CD4-positive, alpha-beta T cell (primary cell): ENCODE measurements at places on chromosomes 6 and 20.

DNA sequence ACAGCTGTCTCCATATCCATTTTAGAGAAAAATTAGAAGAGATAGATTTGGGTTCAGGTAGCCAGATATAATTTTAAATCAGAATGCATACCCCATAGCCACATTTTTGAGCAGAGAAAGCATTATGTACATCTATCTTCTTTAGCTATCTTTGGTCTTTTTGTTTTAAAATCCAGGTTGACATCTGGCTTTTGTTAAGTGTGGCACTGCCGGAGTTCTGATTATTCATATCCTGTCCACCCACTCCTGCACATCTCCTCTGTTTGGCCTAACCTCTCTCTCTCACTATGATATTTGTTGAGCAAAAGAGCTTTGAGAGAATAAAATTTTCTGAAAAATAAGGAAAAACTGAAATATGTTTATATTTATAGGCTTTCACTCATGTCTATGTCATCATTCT lies 189.7 kb downstream of the PACRG start:
- no peak overlapping the region for H3K27ac ChIP-seq
- no peaks in the 10 kb centered on the region for H3K36me3 ChIP-seq
- no peak for DNase-seq
- H3K27me3 ChIP-seq: no peaks in the 10 kb centered on the region

DNA sequence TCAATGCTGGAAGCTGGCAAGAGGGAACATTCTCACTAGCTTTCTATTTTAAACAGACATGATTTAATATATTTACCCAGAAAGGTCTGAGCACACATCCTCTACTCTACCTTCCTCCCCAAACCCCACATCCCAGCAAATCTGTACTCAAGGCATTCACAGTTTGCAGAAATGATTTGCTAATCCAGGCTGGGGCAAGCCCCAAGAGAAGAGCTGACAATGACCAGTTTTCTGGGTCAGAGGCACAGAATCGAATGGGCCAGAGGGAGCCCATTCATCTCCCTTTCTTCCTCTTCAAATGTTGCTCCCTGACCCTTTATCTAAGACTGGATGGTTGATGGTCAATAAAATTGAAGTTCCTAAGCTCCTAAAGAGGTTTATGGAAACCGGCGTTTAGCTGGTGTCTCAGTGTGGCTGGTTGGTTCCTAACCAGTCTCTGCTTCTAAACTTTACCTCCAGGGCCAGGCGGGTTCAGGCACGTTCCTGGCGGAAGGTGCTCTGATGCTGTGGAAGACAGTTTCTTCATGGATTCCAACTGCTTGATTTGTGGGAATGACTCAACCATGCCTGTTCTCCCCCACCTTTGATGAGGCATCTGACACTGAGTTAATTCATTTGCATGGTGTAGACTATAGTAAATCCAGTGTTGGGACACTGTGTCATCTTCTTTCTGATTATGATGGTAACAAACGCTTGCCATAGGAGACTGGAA lies 96.4 kb upstream of the IYD start:
- DNase-seq: no peak
- H3K27me3 ChIP-seq: no peaks in the 10 kb centered on the region
- no peak overlapping the region for H3K4me3 ChIP-seq
- no peak overlapping the region for H3K27ac ChIP-seq
- H3K4me1 ChIP-seq: no peaks in the 10 kb centered on the region

- no peak for DNase-seq
- peaks cover 75% of the 10 kb centered on the region for H3K36me3 ChIP-seq
- H3K4me1 ChIP-seq: no peaks in the 10 kb centered on the region
- no peaks in the 10 kb centered on the region for H3K27me3 ChIP-seq
- H3K4me3 ChIP-seq: no peak overlapping the region
- H3K27ac ChIP-seq: no peak overlapping the region
Measured at GRCh38 chr6:152226119-152226518, 411.0 kb downstream of the SYNE1 start.

DNA sequence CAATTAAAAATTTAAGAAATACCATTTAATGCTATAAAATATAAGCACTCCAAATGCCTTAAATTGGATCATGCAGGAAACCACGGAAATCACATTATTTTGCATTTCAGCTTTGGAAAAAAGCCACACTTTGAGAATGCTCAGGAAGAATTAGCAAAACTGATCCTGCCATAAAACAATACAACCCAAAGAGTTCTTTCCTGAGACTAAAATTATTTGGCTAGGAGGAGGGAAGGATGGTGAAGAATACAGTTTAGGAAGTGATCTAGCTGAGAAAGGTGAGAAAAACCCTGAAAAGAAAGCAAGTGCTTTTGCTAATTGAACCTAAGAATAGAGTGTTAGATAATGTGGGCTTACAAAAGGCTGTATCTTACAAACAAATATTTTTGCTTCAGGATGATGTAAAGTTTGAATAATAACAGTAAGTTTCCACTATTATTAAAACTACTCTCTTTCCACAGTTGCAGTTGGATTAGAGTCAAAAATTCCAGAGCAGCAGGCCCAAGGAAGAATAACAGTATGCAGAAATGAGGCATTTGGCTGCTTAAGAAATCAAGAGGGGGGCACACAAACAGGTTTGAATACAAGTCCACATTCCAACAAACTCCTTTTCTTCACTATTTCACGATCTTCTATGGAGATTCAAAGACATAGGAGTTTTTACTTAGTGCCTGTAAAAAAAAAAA lies 565.4 kb downstream of the RFPL4B start:
- H3K4me1 ChIP-seq: no peaks in the 10 kb centered on the region
- DNase-seq: no peak
- no peaks in the 10 kb centered on the region for H3K36me3 ChIP-seq
- no peaks in the 10 kb centered on the region for H3K27me3 ChIP-seq
- H3K4me3 ChIP-seq: no peak overlapping the region

DNA sequence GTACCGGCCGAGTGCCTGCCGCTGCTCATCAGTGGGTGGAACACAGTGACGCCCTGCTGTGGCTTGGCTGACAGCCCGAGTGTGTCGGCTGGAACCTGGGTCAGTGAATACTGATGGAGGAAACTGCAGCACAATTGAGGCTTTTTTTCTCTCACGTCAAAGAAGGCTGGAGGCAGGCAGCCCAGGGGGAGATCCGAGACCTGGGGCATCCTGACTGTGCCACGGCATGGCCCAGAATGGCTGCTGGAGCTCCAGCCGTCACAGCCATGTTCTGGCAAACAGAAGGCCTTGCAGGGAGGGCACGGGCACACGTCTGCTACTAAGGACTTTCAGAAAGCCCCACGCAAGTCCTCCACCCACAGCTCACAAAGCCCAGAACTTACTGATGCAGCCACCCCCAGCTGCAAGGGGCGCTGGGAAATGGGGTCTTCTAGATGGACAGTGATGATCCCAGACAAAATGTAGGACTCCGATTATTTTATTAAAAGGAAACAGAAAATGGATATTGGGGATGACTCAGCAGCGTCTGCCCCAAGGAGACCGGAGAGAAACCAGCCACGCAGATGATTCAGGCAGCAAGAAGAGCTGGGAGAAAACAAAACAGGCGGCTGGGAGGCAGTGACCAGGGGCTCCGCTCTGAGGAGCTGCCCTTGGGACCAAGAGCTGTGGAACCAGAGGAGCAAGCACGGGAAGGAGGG lies 140.0 kb downstream of the TAF4 start:
- H3K36me3 ChIP-seq: no peaks in the 10 kb centered on the region
- no peaks in the 10 kb centered on the region for H3K27me3 ChIP-seq
- no peak overlapping the region for H3K4me3 ChIP-seq
- no peak for DNase-seq

- peak overlapping the region; percentile 56 for H3K4me3 ChIP-seq
- no peaks in the 10 kb centered on the region for H3K27me3 ChIP-seq
- DNase-seq: no peak
- H3K27ac ChIP-seq: no peak overlapping the region
- H3K4me1 ChIP-seq: peaks cover 34% of the 10 kb centered on the region
Measured at GRCh38 chr20:23083553-23084220, 2.4 kb downstream of the CD93 start.

- no peak for DNase-seq
- H3K4me3 ChIP-seq: no peak overlapping the region
- H3K27me3 ChIP-seq: no peaks in the 10 kb centered on the region
- peaks cover 77% of the 10 kb centered on the region for H3K36me3 ChIP-seq
- no peak overlapping the region for H3K27ac ChIP-seq
Measured at GRCh38 chr6:17628873-17629272, 28.8 kb downstream of the FAM8A1 start.

GRCh38 chr6:136611133-136611532 lies 60.9 kb upstream of the MAP7 start:
- peaks cover 2% of the 10 kb centered on the region for H3K4me1 ChIP-seq
- DNase-seq: no peak
- no peaks in the 10 kb centered on the region for H3K27me3 ChIP-seq

DNA sequence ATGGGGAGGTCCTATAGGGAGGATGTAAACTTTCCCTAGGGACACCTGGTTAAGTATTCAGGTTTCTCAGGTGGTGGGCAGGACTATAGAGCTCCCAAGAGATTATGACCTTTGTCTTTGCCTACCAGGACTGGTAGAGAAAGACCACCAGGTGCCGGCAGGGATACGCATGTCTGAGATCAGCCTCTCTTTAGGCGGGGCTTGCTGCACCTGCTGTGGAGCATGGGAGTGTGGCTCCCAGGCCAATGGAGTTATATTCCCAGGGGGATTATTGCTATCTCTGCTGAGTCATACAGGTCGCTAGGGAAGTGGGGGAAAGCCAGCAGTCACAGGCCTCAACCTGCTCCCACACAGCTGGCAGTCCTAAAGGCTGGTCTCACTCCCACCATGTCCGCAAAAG lies 280.5 kb upstream of the MMS22L start:
- no peaks in the 10 kb centered on the region for H3K27me3 ChIP-seq
- no peak for DNase-seq
- no peak overlapping the region for H3K27ac ChIP-seq
- H3K4me1 ChIP-seq: no peaks in the 10 kb centered on the region

DNA sequence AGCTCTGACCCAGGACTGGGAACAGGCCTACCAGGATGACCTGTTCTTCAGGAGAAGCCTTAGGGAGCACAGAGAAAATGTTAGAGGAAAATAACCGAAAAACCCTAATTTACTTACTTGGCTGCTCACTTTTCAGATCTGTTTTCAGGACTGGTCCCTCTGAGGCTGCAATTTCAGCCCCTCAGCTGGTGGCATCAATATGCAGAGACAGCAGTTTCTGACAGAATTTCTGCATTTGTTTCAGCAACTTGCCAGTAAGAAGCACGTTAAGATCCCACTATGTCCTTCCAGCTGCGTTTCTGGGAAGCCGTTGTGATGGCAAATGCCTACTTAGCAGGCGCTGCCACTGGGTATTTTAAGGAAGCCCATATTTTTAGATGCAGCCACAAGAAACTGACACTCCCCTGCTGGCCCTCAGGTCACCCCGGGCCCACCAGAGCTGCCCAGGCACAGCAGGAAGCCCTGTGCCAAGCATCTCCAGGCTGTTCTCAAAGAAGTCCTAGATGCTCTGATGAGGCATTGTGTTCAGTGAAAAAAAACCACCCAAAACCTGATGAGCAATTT lies 7.5 kb downstream of the YTHDF1 start:
- DNase-seq: no peak
- peaks cover 40% of the 10 kb centered on the region for H3K4me1 ChIP-seq
- no peak overlapping the region for H3K4me3 ChIP-seq
- peaks cover 87% of the 10 kb centered on the region for H3K36me3 ChIP-seq
- no peak overlapping the region for H3K27ac ChIP-seq

- H3K27ac ChIP-seq: peak overlapping the region; percentile 14
- peak overlapping the region; percentile 5 for H3K4me3 ChIP-seq
- no peak for DNase-seq
- peaks cover 69% of the 10 kb centered on the region for H3K4me1 ChIP-seq
- peaks cover 2% of the 10 kb centered on the region for H3K36me3 ChIP-seq
- no peaks in the 10 kb centered on the region for H3K27me3 ChIP-seq
Measured at GRCh38 chr6:157984686-157985225, 3.1 kb downstream of the SYNJ2 start.

DNA sequence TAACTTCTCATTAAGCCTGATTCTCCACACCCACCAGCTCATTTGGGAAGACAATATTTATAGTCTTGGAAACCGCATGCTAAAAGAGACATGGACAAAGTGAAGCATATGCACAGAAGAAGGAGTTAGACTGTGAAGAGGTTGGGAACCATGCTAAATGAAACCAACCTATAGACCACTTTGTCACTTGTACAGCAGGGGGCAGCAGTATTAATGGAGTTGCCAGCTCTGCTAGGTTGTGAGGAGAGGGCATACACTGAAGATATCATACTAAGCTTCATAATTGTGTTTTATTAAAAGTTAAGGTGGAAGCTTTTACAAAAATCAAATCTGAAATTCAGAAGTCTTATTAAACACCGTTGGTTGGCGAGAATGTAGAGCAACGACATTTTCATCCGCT lies 38.3 kb upstream of the HMGCLL1 start:
- H3K4me1 ChIP-seq: no peaks in the 10 kb centered on the region
- H3K27me3 ChIP-seq: no peaks in the 10 kb centered on the region
- H3K27ac ChIP-seq: no peak overlapping the region
- no peaks in the 10 kb centered on the region for H3K36me3 ChIP-seq
- DNase-seq: no peak
